ENCODE measurements at places on chromosomes 1 and 21.
A peak's percentile ranks its signal among the peaks of the same experiment; 100 is the strongest.

DNA sequence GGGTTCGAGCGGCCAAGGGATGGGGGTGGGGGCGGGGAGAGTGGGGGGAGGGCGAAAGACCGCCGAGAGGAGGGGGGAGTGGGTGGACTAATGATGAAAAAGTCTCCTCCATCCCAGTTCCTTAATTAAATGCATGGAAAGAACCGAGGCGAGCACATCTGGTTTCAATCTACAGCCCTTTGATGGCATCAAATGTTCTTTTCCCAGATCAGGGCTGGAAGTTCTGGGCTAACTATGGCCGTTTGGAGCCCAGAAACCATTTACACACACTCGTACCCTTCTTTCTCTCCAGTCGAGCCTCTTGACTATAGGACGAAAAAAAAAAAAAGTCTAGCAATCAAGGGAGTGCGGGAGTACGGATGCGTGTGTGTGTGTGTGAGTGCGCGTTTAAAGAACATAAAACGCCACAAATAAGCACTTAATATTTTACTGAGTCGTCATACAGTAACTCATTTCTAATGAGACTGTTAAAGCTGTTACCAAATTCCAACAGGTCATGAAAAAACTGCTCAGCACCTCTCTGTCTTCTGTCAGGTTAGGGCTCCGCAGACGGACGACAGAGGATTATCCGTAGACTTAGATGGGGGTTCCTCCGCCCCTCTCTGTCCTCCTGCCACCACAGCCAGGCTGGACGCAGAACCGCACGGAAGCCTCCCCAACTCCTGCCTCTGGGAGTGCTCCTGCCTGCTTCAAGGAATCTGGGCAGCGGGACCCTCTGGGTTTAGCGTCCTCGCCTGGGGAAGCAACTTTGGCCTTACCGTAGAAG is 2.1 kb upstream of the PRRX1 start:
- DNase-seq = no peak

DNA sequence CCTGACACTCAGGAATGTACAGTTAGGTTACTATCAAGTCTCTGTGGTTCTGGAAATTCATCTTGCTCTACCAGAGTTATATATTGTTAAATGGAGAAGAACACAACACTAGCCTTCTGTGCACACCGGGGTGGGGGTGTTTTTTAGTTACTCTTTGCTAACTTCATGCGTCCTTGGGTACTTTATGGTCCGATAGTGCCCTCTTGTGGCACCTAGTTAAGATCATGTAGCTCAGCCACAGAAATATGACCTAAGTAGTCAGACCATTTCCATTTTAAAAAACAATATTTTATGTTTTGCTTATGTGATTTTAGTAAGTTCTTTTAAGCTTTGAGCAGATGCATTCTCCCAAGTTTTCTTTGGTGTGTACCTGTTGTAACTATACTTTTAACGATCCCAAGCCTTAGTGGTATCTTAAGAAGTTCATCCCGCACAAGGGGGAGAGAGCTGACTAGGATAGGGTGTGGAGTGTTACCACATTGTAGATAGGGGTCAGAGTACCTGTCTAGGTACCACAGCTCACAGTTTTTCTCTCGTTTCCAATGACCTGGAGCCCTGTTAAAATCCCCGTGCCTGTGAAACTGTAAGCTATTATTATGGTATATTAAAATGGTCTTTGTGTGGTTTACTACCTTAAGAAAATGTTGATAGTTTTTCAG is 20.6 kb upstream of the SH3D21 start:
- DNase-seq = peak; percentile 69

GRCh38 chr1:207981976-207982375 is 71.1 kb upstream of the CD34 start:
- DNase-seq = no peak

GRCh38 chr1:31759298-31760023 is 4.7 kb downstream of the ADGRB2 start:
- no peak for DNase-seq

DNA sequence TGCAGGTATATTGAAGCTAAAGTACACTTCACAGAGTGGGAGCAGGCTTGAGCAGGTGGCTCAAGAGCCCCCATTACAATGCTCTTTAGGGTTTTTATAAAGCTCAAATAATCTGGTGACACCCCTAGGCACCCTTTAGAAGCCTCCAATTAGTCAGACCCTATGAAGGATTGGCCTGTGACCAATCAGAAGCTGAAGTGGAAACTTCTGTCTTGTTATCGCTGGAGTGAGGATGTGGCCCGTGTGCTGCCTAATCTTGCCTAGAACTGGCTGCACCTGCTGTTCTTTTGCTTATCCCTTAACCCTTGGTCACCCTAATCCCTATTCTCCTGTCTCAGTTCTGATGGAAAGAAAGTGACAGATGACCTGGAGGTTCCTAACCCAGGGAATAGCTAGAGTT is 70.8 kb upstream of the ABCG1 start:
- DNase-seq = no peak

DNA sequence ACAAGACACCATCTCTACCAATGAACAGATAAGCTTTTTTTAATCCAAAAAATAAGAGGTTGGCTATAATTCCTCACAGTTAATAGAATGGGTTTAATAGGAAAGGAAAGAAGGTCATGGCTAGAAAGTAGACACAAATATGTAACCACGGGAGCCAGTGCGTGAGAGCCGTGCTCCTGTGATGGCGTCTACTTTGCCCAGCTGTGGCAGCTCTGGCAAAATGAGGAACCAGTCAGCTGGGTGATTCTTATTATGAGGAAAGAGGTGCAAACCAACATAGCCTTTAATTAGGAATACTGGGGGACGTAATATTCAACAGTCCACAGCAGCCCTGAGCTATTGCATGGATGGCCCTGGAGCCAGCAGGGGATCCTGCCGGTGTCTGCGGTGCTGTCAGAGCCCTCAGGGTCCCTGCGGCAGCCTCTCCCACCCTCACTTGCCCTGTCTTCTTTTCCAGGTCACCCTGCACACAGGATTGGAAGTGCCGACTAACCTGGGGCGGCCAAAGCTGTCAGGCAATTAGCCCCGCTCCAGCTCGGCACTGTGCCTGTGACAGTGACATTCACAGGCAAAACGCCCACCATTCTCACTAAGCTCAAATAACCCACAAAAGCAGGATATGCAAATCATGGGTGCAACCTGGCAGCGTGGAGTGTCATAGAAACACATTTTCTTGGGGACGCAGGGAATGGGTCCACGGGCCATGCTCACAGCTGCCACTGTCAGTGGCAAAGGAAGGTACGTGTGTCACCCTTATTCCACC is 25.9 kb upstream of the GNPAT start:
- DNase-seq = no peak

GRCh38 chr1:118958937-118959631 is 29.1 kb downstream of the TBX15 start:
- no peak for DNase-seq

- DNase-seq = no peak
Measured at GRCh38 chr1:175683491-175684298, 59.7 kb downstream of the TNR start.

DNA sequence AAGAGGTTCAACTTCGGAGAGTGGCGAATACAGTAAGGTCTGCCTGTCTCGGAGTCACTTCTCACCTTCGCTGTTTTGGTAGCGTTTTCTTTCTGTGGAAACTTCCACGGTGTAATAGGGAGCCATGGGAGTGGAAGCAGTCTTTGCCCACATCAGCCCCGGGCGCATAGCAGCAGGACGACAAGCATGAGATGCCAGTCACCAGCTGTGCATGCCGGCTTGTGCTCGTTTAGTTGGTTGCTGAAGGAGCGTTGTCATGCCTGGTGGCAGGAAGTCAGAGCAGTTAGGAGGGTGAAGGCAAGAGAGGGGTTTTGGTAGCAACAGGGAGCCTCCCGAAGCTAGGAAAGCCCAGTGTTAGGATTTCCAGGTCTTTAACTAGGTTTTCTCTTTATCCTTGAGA is 58.8 kb downstream of the MRPS6 start:
- DNase-seq = no peak

DNA sequence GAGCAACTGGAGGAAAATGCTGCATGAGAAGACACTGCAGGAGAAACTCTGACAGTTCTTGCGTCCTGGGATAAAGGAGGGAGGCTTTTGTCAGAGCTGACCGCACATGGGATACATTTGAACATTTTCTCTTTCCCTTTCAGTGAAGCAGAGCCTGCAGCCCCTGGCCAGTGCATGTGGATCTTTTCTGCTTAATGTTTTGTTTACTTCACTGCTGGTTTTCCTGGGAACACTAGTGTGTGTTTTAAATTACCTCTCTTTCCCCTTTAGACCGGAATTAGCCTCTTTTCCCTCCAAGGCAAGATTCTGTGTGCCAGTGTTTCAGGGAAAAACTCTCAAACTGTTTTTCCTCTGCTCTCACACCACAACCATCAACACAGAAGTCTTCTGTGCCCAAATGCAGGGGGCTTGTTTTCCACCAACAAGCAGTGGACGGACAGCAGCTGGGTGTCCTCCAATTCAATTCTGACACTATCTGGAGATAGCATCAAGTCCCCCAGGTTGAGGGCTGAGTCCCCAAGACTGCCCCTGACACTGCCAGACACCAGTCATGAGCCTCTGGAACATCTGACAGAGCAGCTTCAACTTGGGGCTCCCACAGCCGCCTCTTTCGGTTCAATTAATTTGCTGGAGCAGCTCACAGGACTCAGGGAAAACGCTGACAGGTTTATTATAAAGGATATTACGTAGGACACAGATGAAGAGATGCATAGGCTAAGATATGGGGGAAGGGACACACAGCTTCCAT is 136.2 kb downstream of the RHOU start:
- no peak for DNase-seq

DNA sequence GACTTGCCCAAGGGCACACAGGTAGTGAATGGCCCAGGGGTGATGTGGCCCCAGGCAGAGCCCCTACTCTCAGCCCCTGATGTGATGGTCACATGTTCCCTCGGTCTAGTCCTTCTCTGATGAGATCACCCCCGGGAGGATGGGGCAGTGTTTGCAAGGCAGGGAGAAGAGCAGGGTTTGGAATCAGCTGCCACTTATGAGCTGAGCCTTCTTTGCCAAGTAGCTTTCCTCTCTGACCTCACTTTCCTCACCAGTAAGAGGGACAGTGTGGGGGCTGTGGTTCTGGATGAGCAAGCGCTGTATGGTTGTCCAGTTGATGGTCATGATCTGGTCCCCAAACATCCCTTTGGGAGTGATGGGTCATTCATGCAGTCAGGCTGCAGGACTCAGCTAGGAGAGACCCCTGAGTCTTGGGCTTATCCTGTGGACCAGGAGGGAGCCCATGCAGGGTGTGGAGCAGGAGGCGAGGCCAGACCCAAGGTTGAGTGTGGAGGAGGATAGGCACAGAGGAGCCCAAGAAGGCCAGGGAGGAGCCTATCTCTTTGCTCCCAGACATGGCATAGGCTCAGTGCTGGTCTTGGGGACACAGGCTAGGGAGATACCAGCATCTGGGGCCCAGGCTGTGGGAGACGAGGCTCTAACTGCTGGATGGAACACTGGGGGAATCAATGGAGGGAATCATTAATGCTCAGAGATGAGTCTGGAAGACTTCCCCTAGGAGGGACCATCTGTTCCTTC is 15.9 kb upstream of the PEAR1 start:
- DNase-seq = no peak

GRCh38 chr1:208010487-208011071 is 99.7 kb upstream of the CD34 start:
- no peak for DNase-seq

DNA sequence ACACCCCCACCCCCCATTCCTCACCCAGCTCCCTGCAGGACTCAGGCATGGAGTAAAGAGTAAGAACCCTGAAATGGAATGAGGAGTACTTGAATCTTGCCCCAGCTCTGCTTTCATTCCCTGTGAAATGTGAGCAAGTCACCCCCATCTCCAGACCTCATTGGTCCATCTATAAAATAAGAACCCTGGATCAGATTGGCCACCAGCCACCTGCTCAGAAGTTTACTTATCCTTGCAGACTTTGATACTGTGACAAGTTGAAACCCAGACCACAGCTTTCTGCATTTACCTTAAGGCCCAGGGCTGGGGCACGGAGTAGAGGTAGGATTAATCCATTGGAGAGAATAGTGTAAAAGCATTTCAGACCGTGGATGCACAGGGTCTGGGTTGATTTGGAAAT is 2.2 kb downstream of the KISS1 start:
- no peak for DNase-seq

GRCh38 chr21:37862536-37862935 is 53.7 kb downstream of the KCNJ6 start:
- no peak for DNase-seq

- no peak for DNase-seq
Measured at GRCh38 chr1:223233410-223234169, 90.5 kb upstream of the TLR5 start.

GRCh38 chr1:58802640-58803399 is 19.0 kb upstream of the JUN start:
- no peak for DNase-seq

DNA sequence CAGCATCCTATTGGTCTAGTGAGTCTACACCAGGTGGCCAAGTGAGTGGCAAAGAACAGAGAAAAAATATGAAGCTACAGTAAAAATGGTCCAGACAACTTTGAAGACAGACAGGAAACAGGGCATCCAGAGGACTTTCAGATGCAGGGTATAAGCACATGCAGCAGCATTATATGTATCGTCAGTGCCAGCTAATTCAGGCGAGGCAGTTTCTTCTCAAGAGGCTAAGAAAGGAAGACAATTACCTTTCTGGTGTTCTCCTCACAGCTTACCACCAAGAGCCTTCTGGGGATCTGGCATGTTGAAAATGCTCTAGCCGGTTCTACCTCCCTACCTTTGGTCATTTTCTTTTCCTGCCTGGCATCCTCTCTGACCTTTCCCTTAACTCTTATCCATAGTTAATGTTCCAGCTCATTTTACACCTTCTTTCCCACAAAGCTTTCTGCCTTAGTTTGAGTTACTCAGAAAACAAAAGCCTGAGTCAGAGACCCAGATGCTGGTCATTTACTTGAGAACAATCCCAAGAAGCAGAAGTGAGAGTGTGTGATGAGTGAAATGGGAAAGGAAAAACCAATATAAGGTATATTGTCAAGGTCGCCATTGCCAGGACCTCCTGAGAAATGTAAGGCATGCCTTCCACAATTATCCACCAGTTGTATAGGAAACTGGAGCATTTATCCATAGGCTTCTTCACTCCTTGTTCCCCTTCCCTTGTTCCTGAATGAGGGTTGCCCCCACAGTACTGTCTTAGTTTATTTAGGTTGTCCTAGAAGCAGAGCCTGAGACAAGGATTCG is 444.1 kb downstream of the PLPP3 start:
- no peak for DNase-seq

GRCh38 chr1:68145418-68146126 is 86.8 kb downstream of the WLS start:
- no peak for DNase-seq

- DNase-seq = no peak
Measured at GRCh38 chr1:56509713-56510641, 69.4 kb downstream of the PLPP3 start.

DNA sequence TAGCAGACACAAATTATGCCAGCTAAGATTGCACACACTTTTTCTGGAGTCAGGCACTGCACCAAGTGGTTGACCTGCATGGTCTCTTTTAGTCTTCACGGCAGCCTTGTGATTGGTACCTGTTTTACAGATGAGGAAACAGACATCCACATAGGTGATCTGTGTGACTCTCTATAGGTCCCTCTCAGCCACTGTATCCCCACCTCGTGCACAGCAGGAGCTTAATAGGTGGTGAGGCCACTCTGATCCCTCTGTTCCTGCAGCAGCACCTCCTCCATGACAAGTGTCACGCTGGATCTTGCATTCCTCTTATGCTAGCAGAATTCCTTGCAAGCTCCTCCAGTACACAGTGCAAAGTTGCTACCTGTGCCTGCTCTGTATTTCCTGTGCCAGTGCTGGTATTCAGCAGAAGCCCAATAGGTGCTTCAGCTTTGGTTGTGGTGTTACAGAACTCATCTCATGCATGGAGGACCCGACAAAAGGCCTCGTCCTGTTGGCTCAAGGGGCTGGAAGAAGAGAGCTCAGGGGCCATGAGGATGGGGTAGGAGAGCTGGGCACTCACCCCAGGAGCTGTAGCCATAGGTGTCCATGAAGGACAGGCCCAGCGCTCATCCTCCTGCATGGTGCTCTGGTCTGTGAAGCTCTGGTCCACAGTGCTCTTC is 546.7 kb downstream of the PTPRU start:
- DNase-seq = no peak

All from central memory CD4-positive, alpha-beta T cell (primary cell).